GM03348 (cell line): ENCODE measurements at places on chromosomes 4 and X.

GRCh38 chr4:26717332-26717731 is 133.4 kb downstream of the TBC1D19 start:
- peak; percentile 61 for DNase-seq

DNA sequence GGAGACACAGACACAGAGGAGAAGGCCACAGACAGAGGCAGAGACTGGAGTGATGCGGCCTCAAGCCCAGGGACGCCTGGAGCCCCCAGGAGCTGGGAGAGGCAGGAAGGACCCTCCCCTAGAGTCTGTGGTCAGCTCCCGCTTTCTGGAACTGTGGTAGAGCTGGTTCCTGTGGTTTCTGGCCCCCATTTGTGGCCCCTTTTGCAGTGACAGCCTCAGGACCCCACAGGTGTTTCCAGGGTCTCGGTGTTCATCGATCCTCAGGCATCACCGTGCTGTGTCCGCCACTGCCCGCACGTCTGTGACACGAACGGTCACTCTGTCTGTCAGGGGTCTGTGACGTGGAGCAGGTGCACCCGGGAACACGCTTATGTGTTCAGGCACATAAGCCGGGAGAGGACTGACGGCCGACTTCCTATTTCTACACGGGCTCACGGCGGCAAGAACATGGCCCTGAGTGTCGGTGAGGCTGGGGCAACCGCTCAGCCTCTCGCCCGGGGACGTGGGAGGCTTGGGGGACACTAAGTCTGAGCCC is 7.9 kb downstream of the GTPBP6 start:
- DNase-seq = no peak

DNA sequence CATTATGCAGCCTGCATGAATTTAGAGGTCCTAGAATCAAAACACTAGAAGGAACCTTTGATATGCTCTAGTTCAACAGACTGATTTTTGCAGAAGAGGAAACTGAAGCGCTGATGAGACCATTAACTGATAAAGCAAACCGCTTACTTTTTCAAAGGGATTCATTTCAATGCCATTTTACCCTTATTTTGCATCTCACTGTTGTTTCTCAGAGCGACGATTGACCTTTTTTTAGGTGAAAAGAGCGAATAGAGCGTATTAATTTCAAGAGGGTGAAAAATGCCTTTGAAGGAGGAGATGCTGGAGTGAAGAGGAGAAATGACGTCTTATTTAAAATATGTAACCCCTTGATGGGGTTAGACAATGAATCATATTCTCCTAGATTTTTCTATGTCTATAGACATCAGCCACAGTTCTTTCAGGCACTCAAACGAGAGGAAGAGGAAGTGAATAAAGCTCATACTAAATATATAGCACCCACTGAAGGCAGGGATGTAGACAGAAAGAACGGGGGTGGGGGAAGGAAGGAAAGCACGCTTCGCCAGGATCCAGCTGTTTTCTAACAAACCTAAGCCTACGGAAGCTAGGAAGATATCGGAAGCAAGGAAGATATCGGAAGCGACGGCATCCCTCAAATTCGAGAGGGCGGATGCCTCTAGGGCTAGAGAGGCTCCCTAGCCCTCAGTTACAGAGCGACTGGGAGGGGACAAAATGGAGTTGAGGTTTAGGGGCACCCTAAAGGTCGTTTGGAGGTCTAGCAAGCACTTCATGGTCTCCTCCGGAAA is 848 bp downstream of the ACSL4 start:
- DNase-seq = peak; percentile 50

GRCh38 chr4:101853691-101854090 is 63.2 kb downstream of the BANK1 start:
- peak; percentile 61 for DNase-seq

DNA sequence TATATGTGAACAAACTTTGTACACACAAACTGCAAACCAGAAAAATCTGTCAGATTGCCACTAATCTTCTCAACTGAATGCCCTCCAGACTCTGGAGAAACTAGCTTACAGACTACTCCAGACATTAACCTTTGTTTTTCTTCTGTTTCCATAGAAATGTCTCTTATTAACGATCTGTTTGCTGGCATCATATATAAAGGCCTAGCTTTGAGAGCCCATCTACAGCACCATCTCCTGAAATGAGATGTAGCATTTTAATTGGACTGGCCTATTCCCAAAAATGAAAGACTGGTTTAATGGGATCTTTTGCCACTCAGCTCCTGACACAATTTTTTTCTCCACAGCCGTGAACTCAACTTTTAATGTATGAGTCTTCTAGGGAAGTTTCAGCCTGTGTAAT is 266.0 kb upstream of the IL1RAPL1 start:
- no peak for DNase-seq

- no peak for DNase-seq
Observed at GRCh38 chr4:8893227-8893623, 21.6 kb upstream of the HMX1 start.

DNA sequence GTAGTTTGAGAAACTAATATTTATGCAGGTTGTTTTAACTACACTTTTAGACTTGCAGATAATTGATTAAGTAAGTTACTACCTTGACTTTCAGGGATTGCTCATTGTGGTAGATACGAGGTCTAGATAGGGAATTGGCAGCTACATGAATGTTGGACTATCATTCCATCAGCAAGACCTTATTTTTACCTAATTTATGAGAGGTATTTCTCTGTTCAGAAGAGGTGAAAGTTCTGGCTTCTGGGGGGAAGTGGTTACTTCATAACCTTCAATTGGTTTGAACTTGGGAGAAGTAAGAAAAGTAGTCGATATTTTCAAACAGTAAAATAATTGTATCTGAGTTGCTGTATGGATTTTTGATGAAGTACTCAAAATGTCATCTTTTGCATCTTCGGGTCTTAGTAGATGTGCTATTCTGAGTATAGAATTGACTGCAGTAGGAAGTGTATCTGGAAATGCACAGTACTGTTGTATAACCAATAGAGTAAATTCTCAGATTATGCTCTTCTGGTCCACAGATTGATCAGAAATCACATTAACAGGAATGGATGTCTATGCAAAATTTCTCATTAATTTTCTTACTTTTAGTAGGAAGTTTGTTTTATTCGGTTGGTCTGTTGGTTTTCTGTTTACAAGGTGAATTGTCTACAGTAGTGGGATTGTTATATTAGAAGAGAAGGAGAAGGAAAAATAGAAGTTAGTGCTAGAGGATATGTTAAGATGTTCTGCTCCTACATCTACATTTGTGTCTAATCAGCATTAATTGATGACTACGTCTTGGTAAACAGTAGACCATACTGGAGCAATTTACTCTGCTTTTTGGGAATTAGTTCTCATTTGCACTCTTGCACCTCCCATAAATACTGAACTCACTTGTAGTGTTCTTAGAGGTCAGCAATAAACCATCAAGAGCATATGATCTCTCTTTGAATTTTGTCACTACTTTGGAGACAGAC is 3.0 kb downstream of the NFKB1 start:
- DNase-seq = no peak

GRCh38 chr4:90078440-90078839 is 48.8 kb upstream of the CCSER1 start:
- DNase-seq = no peak

DNA sequence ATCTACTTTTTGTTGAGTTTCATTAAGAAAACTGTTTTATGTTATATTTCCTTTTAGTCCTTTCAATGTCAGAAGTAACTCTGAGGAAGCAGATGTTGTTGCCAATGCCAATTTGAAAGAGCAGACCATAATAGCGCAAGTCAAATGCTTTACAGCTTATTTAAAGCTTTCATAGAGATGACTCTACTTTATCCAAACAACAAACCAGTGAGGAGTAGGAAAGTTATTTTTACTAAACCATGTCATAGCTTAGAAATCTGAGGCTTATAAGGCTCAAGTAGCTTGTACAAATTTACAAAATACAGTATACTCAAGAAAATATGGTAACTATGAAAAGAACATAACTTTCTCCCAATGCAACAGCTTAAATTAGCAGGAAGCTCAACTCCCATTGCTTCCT is 40.1 kb upstream of the SPOCK3 start:
- DNase-seq = no peak

DNA sequence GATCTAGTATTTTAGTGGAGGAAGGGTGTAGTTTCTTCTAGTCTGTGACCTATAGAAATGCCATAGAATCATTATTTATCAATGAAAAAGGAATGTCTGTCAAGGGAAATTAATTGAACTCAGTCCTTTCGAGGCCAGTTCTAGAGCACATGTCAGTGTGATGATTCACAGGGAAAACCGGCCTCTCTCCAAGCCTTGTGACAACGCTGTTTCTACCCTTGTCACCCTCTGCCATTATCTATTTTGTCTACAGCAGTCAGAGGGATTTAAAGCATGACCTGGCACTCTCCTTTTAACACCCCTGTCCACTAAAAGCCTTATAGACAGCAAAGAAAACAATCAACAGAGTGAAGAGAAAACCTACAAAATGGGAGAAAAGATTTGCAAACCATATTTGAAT is 119.8 kb downstream of the DRD5 start:
- no peak for DNase-seq

GRCh38 chrX:67619253-67619652 is 75.4 kb downstream of the AR start:
- peak; percentile 1 for DNase-seq

DNA sequence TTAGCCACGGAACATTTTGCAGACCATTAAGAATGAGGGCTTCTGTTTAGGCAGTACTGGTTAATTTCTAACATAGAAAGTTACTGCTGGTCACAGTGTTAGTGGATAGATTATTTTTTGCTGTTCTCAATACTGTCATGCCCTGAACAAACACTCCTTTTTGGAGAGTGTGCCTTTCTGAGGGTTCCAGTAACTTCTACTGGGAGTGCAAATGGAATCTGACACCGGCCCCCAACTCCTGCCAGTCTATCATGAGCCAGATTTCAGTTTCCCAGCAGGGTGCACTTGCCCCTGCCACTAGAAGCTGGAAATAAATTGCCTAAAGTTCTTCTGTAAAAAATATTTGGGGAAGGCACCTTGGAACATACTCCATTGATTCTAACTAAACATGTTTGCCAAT is 224.4 kb upstream of the GPC4 start:
- DNase-seq = no peak

- DNase-seq = no peak
Observed at GRCh38 chr4:146334862-146335449, 120.6 kb downstream of the REELD1 start.

GRCh38 chrX:107579956-107580355 is 48.4 kb upstream of the PRPS1 start:
- no peak for DNase-seq

- DNase-seq = peak; percentile 81
Observed at GRCh38 chr4:5037553-5038551, 13.4 kb upstream of the STK32B start.

DNA sequence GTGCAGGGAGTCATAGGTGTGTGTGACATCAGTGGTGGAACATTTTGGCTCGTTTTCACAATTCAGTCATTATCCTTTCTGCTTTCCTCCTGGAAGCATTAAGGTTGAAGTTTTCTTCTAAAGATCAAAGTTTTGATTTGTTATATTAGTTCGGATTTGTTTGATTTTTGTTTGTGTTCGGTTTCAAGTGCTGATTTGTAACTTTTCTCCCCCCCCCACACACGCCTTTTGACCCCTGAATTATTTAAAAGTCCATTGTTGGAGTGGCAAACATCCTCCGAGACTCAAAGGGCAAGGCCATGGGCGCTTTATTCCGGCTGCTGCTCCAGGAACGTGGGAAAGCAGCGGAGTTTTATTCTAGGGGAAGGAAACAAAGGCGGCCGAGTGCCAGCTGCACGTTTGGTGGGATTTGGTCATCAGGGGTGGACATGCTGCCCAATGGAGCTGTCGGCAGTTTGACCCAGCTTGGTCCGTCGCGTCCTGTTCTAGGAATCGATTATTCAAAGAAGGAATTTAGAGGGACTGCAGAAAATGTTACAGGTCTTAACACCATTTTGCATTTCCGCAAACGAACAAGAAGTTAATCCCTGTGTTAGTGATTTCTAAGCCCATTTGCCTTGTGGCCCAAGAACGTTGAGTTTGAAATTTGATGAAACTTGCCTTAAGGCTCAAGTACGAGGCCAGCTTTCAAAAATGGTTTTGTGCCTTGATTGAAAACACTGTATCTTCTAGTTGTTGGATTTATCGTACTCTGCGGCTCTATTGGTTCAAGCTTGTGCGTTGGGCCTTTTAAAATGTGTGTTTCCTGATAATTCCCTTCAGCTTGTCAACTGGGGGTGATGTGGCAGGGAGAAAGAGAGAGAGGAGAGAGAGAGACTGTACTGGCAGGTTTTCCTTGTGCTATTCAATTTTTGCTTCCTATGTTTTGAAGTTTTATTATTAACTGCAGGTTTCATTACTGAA is 565 bp upstream of the ZNF41 start:
- DNase-seq = peak; percentile 17
